ENCODE measurements at places on chromosomes 6 and 20.

DNA sequence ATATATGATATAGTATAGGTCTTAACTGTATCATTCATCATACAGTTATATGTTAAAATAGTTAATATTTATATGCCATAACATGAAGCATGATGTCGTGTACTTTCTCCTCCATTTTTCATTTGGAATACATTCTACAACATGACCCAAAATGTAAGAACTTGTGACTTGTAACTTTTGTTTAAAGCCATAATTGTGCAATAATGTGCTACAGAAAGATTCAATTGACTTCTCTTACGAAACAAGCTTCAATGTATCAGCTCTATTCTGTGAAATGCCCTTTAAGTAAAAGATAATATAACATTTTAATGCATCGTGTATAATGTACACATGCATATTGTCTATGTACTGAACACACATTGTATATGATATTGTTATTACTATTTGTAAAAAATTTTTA, 76.7 kb upstream of the FABP7 start:
- no peak for DNase-seq

- DNase-seq, result no peak
These were observed 201.3 kb downstream of the AKAP7 start for GRCh38 chr6:131336596-131336995.

DNA sequence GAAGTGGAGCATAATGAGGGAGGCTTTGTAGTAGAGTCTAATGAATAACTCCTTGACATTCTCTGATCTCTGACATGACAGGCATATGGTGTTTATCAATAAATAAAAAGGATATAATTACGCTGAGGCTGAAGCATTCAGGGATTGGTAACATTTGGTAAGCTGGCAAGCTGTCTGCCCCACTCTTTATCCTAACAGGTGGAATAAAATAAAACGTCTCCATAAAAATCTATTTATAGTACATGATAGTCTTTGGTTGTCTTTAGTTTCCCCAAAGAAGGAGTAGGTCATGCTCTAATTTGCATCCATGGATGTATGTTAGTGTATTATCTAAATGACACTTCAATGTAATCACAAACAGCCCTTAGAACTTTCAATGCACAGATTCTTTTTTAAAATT, 30.9 kb upstream of the RBM24 start:
- no peak for DNase-seq

- DNase-seq, result peak; percentile 56
These were observed 110.5 kb downstream of the IRF4 start for GRCh38 chr6:501891-502601.

- DNase-seq, result no peak
These were observed 160.0 kb upstream of the PLN start for GRCh38 chr6:118387921-118388701.

DNA sequence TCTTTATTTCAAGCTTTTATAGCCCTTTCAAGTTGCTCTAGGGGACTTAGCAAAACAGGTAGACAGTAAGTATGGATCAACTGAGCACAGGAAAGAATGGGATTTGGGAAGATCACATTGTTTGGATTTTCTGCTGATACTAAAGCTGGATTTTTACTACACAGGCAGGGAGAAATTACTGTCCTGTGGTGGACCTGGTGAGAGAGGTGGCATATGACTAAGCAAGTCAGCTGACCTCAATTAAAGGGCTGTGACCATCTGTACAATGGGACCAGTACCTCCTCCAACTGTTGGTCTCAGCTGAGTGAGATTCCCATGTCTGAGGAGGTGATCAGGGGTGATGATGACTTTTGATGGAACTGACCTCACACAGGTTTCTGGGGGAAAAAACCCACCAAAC, 28.0 kb downstream of the RREB1 start:
- no peak for DNase-seq

DNA sequence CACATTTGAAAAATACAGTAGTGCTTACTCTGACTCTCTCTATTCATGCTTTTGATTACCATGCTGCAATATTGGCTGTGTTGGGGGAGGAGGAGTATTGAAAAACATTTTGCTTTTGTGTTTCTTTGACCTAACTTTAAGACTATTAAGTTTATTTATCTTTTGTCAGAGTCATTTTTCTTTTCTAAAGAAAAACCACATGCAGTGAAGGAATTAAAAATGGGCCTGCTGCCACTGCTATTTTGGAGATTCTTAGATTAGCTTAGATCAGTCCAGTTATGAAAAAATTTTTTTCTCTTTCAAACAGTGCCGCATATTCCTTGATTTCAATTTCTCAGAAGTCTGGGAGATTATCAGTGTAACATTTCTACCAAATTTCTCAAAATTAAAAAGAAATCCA, 36.1 kb downstream of the BCKDHB start:
- DNase-seq, result no peak

DNA sequence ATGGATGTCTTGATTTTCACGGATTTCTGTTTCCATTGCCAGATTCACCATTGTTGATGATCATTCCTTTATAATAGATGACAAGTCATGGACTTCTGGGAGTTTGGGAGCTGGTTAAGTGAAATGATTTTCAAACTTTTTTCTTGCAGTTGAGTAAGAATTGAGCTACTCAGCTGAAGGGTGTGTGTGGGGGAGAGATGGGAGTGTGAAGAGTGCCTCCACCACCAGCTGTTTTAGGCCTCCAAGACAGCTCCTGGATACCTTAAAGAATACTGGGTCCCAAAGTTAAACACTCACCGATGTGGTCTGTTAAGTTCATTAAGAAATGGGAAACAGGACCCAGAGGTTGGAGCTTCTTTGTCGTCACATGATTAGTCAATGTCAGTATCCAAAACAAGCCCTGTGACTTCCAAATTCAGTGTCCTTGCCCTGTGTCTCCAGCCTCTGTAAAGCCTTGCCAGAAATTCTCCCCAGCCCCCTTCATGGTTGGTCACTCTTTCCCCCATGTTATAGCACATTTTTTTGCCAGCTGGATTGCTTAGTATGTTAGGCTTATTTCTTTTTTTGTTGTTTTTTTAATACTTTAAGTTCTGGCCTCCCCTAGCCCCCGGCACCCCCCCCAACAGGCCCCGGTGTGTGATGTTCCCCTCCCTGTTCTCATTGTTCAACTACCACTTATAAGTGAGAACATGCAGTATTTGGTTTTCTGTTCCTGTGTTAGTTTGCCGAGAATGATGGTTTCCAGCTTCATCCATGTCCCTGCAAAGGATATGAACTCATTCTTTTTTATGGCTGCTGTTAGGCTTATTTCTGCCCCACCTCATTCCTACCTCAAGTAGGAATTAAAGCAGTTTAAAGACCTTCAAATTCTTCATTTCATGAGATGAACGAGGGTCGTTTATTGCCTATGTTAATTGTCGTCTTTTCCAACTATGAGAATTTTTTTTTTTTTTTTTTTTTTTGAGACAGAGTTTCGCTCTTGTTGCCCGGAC, 26.9 kb downstream of the BICRAL start:
- no peak for DNase-seq

GRCh38 chr20:61295249-61295648, 43.2 kb downstream of the CDH4 start:
- DNase-seq, result no peak

DNA sequence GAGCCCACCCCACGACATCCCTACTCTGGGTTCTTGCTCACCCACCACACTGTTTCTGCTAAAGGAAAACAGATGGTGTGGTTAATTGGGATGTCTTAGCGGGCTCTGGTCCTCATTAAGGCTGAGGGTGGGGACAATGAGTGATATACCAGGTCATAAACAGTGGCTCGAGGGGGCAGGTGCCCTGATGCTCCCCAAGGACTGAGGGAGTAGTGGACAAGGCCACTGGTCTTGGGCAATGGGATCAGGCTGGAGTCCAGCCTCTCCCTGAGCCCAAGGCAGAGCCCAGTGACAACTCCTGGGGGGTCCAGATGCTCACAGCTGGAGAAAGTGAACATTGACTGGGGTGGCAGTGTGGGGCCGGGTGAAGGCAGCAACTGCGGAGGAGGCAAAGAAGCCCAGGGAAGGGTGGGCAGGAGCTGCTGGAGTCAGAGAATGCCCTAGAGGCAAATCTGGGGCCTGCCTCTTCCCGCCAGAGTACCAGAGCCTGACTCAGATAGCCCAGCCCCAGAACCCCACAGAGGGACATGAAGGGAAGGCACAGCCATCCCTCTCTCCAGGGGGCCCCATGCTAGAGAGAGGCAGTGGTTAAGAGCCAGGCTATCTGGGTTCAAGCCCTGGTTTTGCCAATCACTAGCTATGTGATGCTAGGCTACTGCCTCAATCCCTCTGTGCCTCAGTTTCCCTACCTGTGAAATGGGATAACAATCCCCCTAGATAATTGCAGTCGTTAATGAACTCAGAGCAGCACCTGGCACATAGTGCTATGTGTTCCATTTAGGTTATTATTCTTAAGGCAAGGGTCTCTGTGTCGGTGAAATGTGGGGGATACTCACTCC, 72.3 kb downstream of the MRPL14 start:
- DNase-seq, result no peak

DNA sequence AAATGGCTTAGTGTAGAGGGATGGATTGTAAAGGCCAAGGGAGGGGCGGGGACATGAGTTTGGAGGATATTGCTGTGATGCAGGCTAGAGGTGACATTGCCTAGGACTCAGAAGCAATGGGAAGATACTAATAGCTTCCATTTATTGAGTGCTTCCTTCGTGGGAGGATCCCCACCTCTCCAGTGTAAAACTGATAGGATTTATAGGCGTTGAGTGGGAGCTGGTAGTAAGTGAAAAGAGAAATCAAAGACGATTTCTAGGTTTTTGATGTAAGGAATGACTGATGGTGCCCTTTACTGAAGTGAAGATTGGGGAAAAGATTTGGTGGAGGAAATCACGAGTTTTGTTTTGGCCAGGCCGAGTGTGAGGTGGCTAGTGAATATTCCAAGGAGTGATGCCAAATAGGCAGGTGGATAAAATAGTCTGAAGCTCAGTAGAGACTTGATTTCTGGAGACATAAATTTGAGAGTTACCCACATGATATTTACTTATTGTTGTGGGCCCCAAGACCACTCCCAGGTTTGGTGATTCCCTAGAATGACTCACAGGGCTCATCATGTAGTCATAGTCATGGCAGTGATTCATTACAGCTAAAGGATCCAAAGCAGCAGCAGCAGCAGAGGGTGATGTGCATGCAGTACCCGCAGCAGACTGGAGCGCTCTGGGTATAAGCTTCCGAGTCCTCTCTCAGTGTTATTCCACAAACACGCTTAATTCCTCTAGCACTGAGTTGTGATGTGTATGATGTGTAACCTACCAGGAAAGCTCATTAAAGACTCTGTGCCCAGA, 10.2 kb downstream of the RPRD1B start:
- no peak for DNase-seq

GRCh38 chr6:135250234-135250633, 69.1 kb downstream of the MYB start:
- no peak for DNase-seq

GRCh38 chr6:122400462-122401089, 1.1 kb downstream of the HSF2 start:
- no peak for DNase-seq

GRCh38 chr6:130366107-130367005, 539 bp downstream of the TMEM200A start:
- DNase-seq, result no peak

GRCh38 chr6:39302011-39302410, 12.2 kb downstream of the KCNK17 start:
- DNase-seq, result no peak

DNA sequence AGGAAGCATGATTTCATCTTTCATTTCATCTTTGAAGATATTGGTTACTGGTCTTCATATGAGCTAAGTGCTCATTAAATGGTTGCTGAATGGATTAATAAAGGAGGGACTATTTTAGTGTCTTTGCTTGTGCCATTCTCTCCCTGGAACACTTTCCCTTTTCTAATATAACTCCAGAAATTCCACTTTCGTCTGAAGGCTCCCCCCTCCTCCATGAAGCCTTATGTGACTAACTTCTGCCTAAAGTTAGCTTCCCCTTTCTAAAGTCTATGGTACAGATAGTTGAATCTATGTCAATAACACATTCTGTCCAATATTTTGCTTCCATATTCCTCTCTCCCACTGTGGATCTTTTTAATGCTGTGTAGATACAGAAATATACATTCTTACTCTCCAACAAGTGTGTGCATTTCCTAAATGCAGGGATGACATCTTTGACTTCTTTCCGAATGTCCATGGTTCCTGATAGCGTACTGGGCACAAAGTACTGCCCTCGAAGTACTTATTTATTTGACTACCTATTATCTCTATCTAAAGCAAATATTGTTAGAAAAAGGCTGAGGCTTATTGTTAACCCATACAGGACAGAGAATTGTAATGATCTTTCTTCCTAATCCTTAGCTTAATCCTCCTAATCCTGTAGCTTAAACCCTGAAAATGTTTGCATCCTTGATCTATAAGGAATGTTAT, 84.7 kb upstream of the ELOVL5 start:
- DNase-seq, result no peak

GRCh38 chr20:32018269-32019155, 8.3 kb downstream of the CCM2L start:
- DNase-seq, result peak; percentile 8

GRCh38 chr6:17874753-17875152, 112.7 kb downstream of the KIF13A start:
- DNase-seq, result no peak

GRCh38 chr6:150738092-150738629, 127.3 kb upstream of the MTHFD1L start:
- no peak for DNase-seq

GRCh38 chr6:83258517-83258916, 65.4 kb downstream of the RWDD2A start:
- DNase-seq, result no peak

DNA sequence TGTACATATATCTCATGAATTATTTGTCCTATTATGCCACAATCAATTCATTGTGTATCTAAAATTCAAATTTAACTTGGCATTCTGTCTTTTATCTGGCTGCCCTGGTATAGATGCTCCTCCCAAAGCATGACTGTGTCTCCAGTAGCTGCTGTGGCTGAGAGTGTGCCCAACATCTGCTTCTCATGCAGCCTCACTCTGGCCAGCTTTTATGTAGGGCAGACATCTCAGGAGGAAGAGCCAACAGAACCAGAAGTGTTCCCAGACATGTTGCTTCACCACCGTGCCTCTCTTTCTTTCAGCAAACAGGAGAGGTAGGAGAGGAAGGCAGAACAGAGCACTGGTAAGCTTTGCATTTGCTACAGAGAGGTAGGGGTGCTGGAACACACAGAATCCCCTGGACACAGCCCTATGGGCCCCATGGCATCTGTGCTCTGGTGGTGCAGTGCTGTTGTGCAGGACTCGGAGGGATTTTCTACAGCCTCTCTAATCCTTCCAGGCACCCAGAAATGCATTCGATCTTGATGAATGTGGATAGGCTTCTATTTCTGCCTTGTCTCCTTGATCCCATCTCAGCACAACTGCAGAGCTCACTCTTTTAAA, 637.1 kb downstream of the UTRN start:
- no peak for DNase-seq

GRCh38 chr6:42131531-42131930, 10.9 kb downstream of the C6orf132 start:
- DNase-seq, result no peak

DNA sequence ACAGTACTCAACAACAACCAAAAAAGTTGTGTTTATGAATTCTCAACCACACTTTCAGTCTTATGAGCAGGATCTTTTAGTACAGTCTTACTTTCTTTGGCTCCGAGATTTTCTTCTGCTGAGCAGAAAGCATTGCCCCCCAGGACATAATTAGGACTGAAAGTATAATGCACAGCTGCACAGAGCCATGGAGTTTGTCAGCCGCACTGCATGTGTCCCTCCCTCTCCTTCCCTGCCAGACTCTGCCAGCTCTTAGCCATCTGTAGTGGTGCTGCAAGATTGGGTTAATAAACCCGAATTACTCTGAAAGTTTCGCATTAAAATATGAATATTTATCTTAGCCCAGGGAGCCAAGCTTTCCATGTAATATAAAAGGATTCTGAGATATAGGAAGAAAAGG, 179.6 kb upstream of the PTCHD4 start:
- DNase-seq, result no peak

- DNase-seq, result no peak
These were observed 199.6 kb downstream of the OGFRL1 start for GRCh38 chr6:71488186-71488585.
